SJSA1 (cell line): ENCODE measurements at places on chromosomes 3 and 15. TPM values are rescaled to one million over a fixed set of nuclear protein-coding genes. Genes with fewer than 3 reads are reported as not detected.

- no peak for DNase-seq
Observed at GRCh38 chr3:135304378-135304777, 509.3 kb downstream of the EPHB1 start.

- DNase-seq: no peak
Observed at GRCh38 chr3:53498806-53499641, 4.6 kb downstream of the CACNA1D start.

The RNU6-1 gene
- total RNA-seq: not detected in 2 replicates

GRCh38 chr3:149964291-149964690 lies 6.4 kb downstream of the PFN2 start:
- DNase-seq: no peak

DNA sequence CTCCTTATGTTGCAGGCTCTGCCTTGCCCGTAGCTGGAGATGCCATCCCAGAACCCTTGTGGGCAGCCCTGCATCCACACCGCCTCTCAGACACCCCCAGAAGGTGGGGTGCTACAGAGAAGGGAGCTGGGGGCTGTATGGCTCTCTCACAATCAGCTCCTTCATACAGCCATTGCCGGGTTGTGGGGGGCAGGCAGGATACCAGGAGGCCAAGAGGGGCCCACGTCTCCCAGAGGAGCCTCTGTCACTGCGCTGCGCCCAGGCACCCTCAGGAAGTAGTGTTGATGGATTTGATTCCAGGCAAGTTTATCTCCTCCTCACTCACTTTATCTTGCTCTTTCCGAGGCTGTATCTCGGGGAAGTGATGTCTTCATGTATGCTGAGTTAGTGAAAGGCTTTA lies 171.6 kb downstream of the CHDH start:
- DNase-seq: no peak

DNA sequence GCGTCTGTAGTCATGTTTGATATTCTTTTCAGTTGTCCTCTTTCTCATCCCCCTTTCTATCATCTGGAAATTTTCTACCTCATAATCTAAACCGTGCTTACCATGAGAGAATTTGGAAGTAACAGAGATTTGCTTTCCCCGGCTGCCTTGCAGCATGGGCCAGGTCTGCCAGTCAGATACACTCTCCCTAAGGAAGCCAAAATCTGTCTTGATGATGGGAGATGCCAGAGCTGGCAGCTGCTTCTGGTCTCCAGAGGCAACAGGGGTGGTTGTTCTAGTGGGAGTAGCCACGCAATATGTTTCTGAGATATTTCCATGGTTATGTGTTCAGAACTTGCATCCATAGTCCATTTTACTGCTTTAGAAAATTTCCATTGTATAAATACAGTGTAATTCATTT lies 218.9 kb upstream of the RORA start:
- no peak for DNase-seq

DNA sequence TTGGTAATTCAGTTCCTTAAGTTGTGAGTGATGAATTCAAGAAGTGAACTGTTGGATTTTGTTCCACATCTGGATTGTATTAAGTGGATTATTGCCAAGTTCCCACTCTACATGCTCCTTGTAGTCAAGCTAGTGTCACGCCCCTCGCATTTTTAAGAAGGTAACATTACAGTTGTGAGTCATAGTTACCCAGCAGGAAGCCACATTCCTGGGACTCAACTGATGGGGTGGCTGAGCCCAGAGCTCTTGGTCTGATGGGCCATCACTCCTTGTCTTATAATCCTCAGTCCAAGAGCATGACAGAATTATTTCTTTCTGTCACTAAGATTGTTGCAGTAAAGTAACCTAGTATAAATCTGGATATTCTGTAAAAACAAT lies 102.7 kb downstream of the PTPRG start:
- peak; percentile 81 for DNase-seq

GRCh38 chr15:33068511-33068990 lies 126.0 kb downstream of the FMN1 start:
- peak; percentile 71 for DNase-seq

The ARPP19 gene
- total RNA-seq: 159 and 164 TPM in 2 replicates

DNA sequence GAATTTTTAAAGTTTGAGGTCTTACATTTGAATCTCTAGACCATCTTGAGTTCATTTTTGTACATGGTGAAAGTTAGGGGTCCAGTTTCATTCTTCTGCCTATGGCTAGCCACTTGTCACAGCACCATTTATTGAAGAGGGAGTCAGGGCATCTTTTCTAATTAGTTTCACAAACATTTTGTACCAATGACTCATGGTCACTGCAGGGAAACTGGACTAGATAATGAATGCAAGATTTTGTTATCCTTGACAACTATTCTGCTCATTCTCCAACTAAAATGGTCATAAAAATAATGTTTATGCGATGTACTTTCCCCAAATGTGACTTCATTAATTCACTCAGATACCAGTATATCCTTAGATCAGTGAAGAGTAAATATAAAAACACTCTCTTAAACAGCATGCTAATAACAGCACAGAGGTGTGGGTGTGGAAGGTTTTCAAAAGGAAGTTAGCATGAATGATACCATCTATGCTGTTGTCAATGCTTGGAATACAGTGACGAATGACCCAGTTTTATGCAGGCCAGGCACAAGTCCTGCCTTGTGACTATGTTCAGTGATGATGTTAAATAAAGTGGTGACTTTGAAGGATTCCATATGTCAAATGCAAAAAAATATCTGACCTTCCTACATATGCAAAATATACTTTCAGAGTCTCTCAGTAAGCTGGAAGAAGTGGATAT lies 314.9 kb upstream of the TMCO5A start:
- DNase-seq: no peak

The PARP3 gene
- 14.7 and 17.9 TPM in 2 replicates for total RNA-seq

GRCh38 chr3:172467170-172467824 lies 19.0 kb upstream of the GHSR start:
- no peak for DNase-seq
